GM12891 (cell line): ENCODE measurements at places on chromosomes 2 and 18.

- DNase-seq, result no peak
Observed at GRCh38 chr2:161412346-161412745, 3.8 kb upstream of the TBR1 start.

DNA sequence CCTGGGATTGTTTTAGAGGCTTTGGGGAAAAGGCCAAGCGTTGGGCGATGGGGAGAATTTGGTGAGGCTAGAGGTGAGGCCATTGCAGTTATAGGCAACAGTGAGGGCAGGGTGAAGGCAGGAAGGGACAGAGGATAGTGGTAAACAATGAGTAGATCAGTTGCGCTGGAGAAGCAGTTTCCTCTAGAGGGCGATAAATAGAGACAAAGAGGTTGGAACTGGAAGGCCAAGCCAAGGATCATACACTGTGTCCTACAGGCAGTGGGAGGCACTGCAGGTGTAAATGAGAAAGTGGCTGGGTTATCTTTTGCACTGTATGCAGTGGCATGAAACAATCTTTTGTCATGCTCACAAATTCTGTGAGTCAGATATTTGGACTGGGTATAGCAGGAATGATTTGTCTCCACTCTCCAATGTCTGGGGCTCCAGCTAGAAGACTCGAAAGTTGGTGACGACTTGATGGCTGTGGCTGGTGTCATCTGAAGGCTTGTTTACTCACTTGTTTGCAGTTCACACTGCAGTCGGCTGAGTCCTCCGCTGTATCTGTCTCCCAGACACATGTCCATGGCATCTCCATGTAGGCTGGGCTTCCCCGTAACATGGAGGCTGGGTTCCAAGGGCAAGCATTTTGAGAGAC lies 82.1 kb downstream of the TNP1 start:
- peak; percentile 56 for DNase-seq

DNA sequence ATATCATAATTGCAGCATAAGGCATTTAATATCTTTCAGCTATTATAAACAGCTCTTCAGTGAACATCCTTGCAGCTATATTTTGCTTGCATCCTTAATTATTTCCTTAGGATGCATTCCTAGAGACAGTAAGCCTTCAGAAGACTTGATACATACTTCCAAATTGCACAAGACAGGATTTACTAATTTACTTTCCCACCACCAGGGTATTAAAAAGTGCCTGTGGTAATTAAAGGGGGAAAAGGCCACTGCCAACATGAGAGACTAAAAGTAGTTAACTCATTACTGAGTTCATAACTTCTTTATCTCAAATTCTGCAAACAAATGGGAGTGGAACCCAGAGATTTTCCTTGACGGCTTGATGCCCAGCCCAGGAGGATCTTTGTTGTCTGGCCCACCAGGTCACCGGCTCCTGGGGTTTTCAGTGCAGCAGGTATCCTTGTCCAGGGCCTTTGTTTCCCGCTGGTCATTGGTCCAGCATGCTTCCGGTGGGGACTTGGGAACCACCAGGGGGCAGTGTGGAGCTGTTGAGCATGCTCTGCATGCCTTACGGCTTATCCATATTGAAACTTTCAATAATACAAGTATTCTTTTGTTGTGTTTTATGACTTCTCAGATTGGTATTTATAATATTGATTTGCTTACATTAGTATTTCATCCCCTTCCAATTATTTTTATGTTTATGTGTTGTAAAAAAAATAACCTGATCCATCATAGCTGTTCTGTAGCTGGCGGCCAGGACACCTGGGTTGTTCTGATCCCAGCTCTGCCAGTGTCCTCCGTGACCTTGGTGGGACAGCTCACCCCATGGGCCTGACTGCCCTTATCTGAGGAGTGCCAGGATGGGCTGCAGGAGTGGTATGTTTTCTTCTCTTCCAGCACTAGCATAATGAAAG lies 61.4 kb downstream of the TGOLN2 start:
- DNase-seq, result peak; percentile 50

GRCh38 chr2:201139836-201140604 lies 24.1 kb downstream of the CFLAR start:
- no peak for DNase-seq

DNA sequence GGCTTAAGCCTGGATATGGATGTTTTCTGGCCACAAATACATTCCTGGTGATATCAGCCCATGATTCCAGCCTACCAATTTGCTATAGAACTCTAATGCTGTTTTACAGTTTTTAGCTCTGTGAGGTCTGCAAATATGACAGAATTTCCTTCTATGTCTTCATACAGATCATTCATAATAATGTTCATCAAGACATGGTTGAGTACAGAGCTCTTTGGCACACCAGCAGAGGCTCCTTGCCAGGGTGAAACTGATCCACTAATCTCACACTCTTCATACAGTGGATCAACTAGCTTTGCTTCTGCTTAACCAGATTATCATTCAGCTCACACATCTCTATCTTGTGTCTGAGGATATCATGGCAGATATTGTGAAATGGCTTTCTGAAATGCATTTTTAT lies 672.1 kb downstream of the STK39 start:
- DNase-seq, result no peak

- DNase-seq, result no peak
Observed at GRCh38 chr2:175111200-175111657, 56.8 kb downstream of the ATF2 start.

DNA sequence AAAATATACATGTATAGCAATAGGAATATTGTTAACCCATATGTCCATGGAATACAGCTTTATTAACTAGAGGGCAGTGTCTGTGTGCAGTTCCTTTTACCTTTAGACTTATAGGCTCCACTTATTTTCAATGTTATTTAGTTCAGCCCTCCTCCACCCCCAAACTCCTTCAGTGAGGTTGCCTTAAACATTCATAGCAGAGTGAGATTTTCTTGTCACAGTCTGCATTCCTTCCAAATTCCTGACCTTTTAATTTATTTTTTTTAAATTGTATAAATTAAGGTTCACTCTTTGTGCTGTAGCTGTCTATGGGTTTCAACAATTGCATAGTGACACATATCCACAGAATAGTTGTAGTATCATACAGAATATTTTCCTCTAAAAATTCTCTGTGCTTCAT lies 30.9 kb downstream of the TFPI start:
- DNase-seq, result no peak
